ENCODE measurements at places on chromosomes 7 and 10.
A peak's percentile ranks its signal among the peaks of the same experiment; 100 is the strongest.

GRCh38 chr10:69464401-69464800 lies 13.1 kb downstream of the TSPAN15 start:
- peaks cover 9% of the 10 kb centered on the region for H3K4me1 ChIP-seq
- DNase-seq, result no peak
- H3K27ac ChIP-seq, result no peak overlapping the region
- no peaks in the 10 kb centered on the region for H3K27me3 ChIP-seq
- no peaks in the 10 kb centered on the region for H3K36me3 ChIP-seq

DNA sequence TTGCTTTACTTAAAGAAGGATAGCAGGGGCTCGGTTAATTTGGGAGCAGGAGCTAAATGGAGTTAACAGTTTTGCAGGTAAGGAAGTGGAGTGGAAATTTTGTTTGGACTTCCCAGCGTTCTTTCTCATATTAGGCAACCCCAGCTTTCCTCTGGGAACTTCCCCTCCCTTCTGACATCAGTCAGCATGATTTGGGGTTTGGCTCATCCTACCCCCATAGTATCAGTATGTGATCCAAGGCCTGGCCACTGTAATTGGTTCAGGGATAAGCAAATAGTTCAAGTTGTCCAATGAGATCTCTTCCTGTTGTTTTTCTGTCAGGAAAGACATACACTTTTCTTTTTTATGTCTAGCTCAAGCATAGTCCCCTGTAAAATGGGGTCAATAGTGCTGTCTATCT lies 125.6 kb upstream of the CDK6 start:
- H3K36me3 ChIP-seq, result peaks cover 20% of the 10 kb centered on the region
- no peaks in the 10 kb centered on the region for H3K27me3 ChIP-seq
- H3K4me1 ChIP-seq, result peaks cover 11% of the 10 kb centered on the region
- no peak overlapping the region for H3K4me3 ChIP-seq
- H3K27ac ChIP-seq, result no peak overlapping the region

- no peak overlapping the region for H3K27ac ChIP-seq
- no peaks in the 10 kb centered on the region for H3K36me3 ChIP-seq
- H3K4me3 ChIP-seq, result peak overlapping the region; percentile 13
- H3K27me3 ChIP-seq, result peaks cover 88% of the 10 kb centered on the region
Observed at GRCh38 chr10:99534939-99535763, 2.4 kb downstream of the NKX2-3 start.

DNA sequence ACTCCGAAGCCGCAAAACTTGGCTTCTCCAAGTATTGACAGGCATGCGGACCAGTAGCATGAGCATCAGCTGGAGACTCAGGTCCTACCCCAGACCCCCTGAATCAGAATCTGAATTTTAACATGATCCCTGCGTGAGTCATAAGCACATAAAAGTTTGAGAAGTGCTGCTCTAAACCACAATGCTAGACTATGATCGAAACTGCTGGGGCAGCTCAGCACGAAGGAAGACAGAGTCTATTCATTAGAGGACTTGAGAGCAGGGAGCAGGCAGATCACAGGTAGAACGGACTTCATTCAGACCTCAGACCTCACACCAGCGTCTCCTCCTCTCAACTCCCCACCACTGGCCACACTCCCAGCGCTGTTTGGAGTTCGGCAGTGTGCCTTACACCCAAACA lies 16.9 kb downstream of the CAMK2G start:
- H3K27ac ChIP-seq, result peak overlapping the region; percentile 83
- H3K4me3 ChIP-seq, result peak overlapping the region; percentile 41
- peak; percentile 37 for DNase-seq
- H3K4me1 ChIP-seq, result peaks cover 53% of the 10 kb centered on the region

- no peak overlapping the region for H3K4me3 ChIP-seq
- no peaks in the 10 kb centered on the region for H3K36me3 ChIP-seq
- DNase-seq, result peak; percentile 56
- H3K4me1 ChIP-seq, result peaks cover 8% of the 10 kb centered on the region
Observed at GRCh38 chr10:73886085-73886529, 11.8 kb upstream of the CAMK2G start.

GRCh38 chr10:28810057-28810870 lies 132.9 kb downstream of the BAMBI start:
- H3K4me1 ChIP-seq, result peaks cover 3% of the 10 kb centered on the region
- H3K27me3 ChIP-seq, result peaks cover 25% of the 10 kb centered on the region
- no peak overlapping the region for H3K4me3 ChIP-seq
- H3K27ac ChIP-seq, result no peak overlapping the region
- H3K36me3 ChIP-seq, result no peaks in the 10 kb centered on the region

DNA sequence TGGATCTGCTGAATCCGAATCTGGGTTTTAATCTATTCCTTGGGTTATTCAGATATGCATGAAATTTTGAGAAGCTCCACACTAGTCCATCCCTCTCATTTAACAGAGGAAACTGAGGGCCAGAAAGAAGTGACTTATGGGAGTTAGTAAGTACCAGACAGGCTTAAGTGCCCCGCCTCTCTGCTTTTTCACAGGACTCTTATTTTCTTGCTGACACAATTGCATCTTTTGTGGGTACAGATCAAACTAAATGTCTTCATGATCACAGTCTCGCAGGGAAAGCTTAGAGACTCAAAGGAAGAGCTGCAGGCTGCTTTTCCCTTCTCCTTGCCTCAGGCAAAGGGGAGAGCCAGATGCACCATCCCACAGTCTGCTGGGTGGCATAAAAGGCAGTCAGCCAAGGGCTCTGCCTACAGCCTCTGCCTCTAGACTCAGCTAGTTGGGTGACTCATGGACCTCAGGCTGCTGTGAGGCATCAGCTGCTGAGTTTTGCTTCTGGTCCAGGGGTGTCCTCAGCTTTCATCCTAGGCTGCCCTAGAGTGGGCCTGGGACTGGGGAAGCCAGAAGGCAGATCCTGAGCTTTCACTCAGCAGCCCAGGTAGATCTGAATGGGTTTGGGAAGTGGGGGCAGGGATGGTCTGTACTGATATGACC lies 11.6 kb downstream of the GOLGA7B start:
- no peak overlapping the region for H3K4me3 ChIP-seq
- DNase-seq, result no peak
- H3K4me1 ChIP-seq, result peaks cover 18% of the 10 kb centered on the region
- H3K36me3 ChIP-seq, result no peaks in the 10 kb centered on the region
- H3K27ac ChIP-seq, result no peak overlapping the region

GRCh38 chr10:50395271-50395670 lies 144.0 kb upstream of the ASAH2 start:
- peaks cover 49% of the 10 kb centered on the region for H3K4me1 ChIP-seq
- DNase-seq, result no peak
- H3K27ac ChIP-seq, result no peak overlapping the region

GRCh38 chr7:130732980-130733930 lies 752 bp downstream of the KLF14 start:
- H3K27me3 ChIP-seq, result peaks cover 78% of the 10 kb centered on the region
- H3K4me1 ChIP-seq, result peaks cover 7% of the 10 kb centered on the region
- no peak overlapping the region for H3K27ac ChIP-seq
- peaks cover 4% of the 10 kb centered on the region for H3K36me3 ChIP-seq
- no peak for DNase-seq

DNA sequence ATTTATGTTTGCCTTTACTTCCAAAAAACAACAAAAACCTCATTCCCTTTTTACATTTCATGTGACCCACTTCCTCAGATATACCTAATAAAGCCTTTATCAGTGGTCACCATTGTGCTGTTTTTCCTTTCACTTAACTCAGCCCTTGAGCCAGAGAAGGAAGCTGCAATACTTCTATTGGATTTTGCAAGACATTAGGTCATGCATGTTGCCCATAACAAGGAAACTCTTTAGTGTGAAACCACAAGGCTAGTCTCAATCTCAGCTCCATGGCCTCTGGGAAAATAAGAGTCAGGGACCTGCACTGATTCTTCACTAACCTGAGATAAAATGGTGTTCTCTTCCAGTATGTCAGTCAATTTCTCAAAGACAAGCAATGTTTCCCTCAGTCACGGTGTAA lies 27.8 kb downstream of the STEAP4 start:
- no peaks in the 10 kb centered on the region for H3K27me3 ChIP-seq
- no peak overlapping the region for H3K4me3 ChIP-seq
- no peaks in the 10 kb centered on the region for H3K4me1 ChIP-seq
- H3K27ac ChIP-seq, result no peak overlapping the region
- no peak for DNase-seq

DNA sequence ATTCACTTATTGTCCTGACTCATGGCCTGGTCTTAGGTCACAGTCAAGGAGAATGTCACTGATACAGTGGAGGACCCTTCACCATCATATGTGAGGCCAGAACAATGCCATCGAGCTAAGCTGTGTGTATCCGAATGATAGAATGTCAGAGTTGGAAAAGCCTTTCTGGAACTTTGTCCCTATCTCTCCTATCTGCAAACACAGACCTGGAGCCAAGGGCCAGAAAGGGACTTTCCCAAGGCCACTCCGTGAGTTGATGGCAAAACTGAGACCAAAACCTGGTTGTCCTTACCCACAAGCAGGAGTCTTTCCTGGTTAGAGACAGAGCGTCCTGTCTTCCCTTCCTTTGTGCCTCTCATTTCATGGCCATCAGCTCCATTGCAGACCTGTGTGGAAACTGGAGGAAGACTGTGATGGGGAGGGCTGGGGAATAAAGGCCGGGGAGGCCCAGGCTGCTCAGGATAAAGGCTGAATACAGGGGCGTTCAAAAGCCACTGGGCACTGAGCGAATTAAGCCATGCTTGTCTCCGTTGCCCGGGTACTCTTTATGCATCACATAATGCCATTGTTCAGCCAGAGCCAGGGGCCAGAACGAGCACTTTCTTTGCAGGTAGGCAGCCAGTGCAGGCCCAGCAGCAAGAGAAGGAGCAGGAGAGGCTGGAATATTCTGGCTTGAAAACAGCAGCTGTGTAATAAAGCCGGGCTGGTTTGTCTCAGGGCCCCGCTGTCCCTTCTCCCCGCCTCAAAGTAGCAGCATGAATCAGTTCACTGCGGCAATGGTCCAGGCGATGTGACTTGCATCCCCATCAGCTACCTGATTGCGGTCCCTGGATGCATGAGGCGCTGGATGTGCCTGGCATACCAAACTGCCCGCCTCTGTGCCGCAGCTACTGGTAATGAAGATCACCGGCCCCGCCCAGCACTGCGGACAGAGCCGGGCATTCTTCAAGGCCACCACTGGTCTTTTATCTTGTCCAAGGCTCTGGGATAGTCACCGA lies 143.0 kb downstream of the RPS24 start:
- no peak for DNase-seq
- H3K27me3 ChIP-seq, result no peaks in the 10 kb centered on the region
- H3K27ac ChIP-seq, result no peak overlapping the region
- H3K4me3 ChIP-seq, result no peak overlapping the region

GRCh38 chr10:70695241-70696030 lies 23.1 kb downstream of the ADAMTS14 start:
- H3K27ac ChIP-seq, result no peak overlapping the region
- H3K4me1 ChIP-seq, result no peaks in the 10 kb centered on the region
- H3K36me3 ChIP-seq, result no peaks in the 10 kb centered on the region
- no peak for DNase-seq

- H3K27me3 ChIP-seq, result no peaks in the 10 kb centered on the region
- DNase-seq, result no peak
- no peak overlapping the region for H3K4me3 ChIP-seq
- no peak overlapping the region for H3K27ac ChIP-seq
- peaks cover 12% of the 10 kb centered on the region for H3K4me1 ChIP-seq
Observed at GRCh38 chr10:93701866-93702209, 554 bp downstream of the FRA10AC1 start.

- peaks cover 10% of the 10 kb centered on the region for H3K36me3 ChIP-seq
- peaks cover 19% of the 10 kb centered on the region for H3K4me1 ChIP-seq
Observed at GRCh38 chr7:97873606-97874005, 1.4 kb upstream of the ASNS start.

GRCh38 chr7:93026425-93026824 lies 91.4 kb downstream of the SAMD9 start:
- DNase-seq, result no peak
- H3K27ac ChIP-seq, result no peak overlapping the region
- H3K27me3 ChIP-seq, result no peaks in the 10 kb centered on the region
- H3K4me3 ChIP-seq, result no peak overlapping the region
- peaks cover 6% of the 10 kb centered on the region for H3K36me3 ChIP-seq

- no peak overlapping the region for H3K4me3 ChIP-seq
- no peaks in the 10 kb centered on the region for H3K27me3 ChIP-seq
- H3K36me3 ChIP-seq, result peaks cover 14% of the 10 kb centered on the region
- H3K27ac ChIP-seq, result no peak overlapping the region
Observed at GRCh38 chr7:1537535-1538412, 7.3 kb downstream of the MAFK start.

DNA sequence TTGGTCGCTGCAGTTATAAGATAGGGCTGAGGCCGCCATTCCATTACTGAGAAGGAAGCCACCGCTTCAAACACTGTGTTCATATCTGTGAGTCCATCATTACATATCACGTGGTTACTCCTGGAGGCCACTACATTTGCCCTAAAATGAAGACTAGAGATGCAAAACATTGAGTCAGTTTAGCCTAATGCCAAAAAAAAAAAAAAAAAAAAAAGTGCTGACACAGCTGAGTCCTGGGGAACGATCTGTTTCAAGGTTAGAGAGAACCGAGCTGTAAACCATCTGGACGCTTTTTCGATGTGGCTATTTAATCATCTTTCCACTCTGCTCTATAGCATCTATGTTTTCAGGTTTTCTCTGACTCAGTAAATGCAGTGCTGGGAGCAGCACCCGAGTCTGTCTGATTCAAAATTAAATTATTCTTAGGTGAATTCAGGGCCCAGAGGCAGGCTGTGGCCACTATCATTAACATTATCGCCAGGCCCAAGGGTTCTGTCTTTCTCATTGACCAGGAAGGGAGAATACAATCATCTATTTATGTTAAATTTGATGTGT lies 449.1 kb downstream of the PAXIP1 start:
- DNase-seq, result no peak
- no peaks in the 10 kb centered on the region for H3K27me3 ChIP-seq
- no peaks in the 10 kb centered on the region for H3K4me1 ChIP-seq
- H3K27ac ChIP-seq, result no peak overlapping the region
- no peaks in the 10 kb centered on the region for H3K36me3 ChIP-seq

DNA sequence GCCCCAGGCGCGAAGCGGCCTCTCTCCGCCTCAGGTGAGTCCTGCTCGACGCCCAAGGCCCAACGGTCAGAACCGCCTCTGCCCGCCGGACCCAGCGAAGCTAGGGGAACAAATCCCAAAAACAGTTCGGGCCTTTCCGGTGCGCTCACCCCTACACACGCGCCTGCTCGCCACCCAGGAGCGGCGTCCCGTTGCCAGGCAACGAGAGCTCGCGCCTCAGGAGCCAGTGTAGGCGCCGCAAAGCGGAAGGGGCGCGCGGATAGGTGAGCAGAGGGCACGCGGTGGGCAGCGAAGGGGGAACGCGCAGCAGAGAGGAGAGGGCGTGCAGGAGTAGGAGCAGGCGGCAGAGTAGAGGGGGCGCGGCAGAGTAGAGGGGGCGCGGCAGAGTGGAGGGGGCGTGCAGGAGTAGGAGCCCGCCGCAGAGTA lies at the start of the genes DYDC1 and DYDC2:
DYDC1 (minus strand) TSS at position 193 of the 426 bp plus-strand sequence. CDS start 4,154 bp downstream, outside the sequence.
DYDC2 (plus strand) TSS at position 219 of the 426 bp plus-strand sequence. CDS start 5,663 bp downstream, outside the sequence.
- H3K4me3 ChIP-seq, result peak within 1 kb of the TSS; percentile 67
- no peak within 1 kb of the TSS for H3K27ac ChIP-seq
- H3K27me3 ChIP-seq, result peaks cover 44% of the 10 kb centered on the region
- H3K36me3 ChIP-seq, result no peaks in the 10 kb centered on the region
- DNase-seq, result peak; percentile 32

- H3K27me3 ChIP-seq, result peaks cover 16% of the 10 kb centered on the region
- H3K4me3 ChIP-seq, result no peak overlapping the region
- no peak for DNase-seq
- H3K4me1 ChIP-seq, result no peaks in the 10 kb centered on the region
- H3K36me3 ChIP-seq, result no peaks in the 10 kb centered on the region
Observed at GRCh38 chr10:132480356-132480755, 57.2 kb upstream of the INPP5A start.

GRCh38 chr7:135410543-135410942 lies 99.4 kb downstream of the CNOT4 start:
- peaks cover 43% of the 10 kb centered on the region for H3K36me3 ChIP-seq
- no peak for DNase-seq
- no peaks in the 10 kb centered on the region for H3K27me3 ChIP-seq
- H3K4me1 ChIP-seq, result peaks cover 8% of the 10 kb centered on the region
- H3K27ac ChIP-seq, result no peak overlapping the region

Measured in activated T-helper 2 cell treated with anti-CD3 and anti-CD28 coated beads, Interferon-gamma antibody, Interleukin-2, Interleukin-4, amounts not matched to agents 10 μg/mL and 5 μg/mL and 100 μg/mL, durations not matched to agents 14 hours and 24 hours and 36 hours (primary cell).